ENCODE measurements at places on chromosomes 3 and 15.
A peak's percentile ranks its signal among the peaks of the same experiment; 100 is the strongest.

DNA sequence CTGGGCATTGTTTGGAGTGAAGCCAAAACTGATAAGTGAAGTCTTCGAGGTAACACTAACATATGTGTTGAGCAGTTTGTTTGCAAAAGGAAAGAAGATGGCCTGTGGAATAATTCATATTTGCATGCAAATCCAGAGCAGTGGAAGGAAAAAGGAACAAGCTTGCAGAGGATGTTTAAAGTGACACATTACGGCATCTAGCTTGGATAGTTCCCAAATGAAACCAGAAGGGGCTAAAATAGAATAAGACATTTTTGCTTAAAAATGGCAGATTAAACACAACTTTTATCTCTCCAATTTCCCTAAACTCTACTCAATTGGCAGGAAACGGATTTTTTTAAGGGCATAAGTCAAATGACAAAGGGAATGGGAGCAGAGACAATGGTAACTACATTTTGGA is 25.4 kb upstream of the RYK start:
- H3K4me3 ChIP-seq: no peak overlapping the region
- DNase-seq: no peak
- peaks cover 51% of the 10 kb centered on the region for H3K4me1 ChIP-seq
- no peaks in the 10 kb centered on the region for H3K36me3 ChIP-seq
- H3K27me3 ChIP-seq: no peaks in the 10 kb centered on the region
- H3K27ac ChIP-seq: peak overlapping the region; percentile 48

DNA sequence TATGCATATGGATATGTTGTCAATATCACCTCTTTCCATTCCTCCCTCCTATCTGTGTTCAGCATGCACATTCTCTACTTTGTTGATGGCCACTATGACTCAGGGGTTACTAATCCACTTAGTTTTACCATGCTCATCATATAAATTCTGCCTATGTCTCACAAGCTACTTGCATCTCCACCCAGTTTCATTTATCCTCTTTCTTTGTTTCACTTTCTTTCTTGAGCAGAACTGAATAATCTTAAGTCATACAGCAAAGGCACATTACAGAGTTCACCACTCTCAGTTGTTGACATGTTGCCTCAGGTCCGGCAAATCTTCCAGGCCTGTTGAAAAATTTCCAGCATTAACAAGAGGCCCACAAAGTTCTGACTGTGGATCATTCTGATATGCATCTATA is 71.5 kb downstream of the SSR3 start:
- H3K4me1 ChIP-seq: peaks cover 30% of the 10 kb centered on the region
- no peak for DNase-seq
- H3K36me3 ChIP-seq: no peaks in the 10 kb centered on the region
- peak overlapping the region; percentile 23 for H3K27ac ChIP-seq

GRCh38 chr3:31220431-31220830 is 312.3 kb upstream of the STT3B start:
- H3K27me3 ChIP-seq: no peaks in the 10 kb centered on the region
- H3K27ac ChIP-seq: no peak overlapping the region
- H3K36me3 ChIP-seq: no peaks in the 10 kb centered on the region
- peaks cover 55% of the 10 kb centered on the region for H3K4me1 ChIP-seq
- no peak overlapping the region for H3K4me3 ChIP-seq

- peaks cover 18% of the 10 kb centered on the region for H3K27me3 ChIP-seq
- H3K36me3 ChIP-seq: no peaks in the 10 kb centered on the region
- no peak overlapping the region for H3K4me3 ChIP-seq
- peaks cover 5% of the 10 kb centered on the region for H3K4me1 ChIP-seq
- H3K27ac ChIP-seq: no peak overlapping the region
Measured at GRCh38 chr3:187642861-187643260, 27.3 kb downstream of the SST start.

- DNase-seq: no peak
- H3K27ac ChIP-seq: peak overlapping the region; percentile 62
- H3K4me1 ChIP-seq: peaks cover 55% of the 10 kb centered on the region
Measured at GRCh38 chr3:69082805-69083204, 1.9 kb upstream of the ARL6IP5 start.

GRCh38 chr15:40957581-40958051 is 4.3 kb downstream of the CHAC1 start:
- peaks cover 2% of the 10 kb centered on the region for H3K36me3 ChIP-seq
- H3K27me3 ChIP-seq: peaks cover 11% of the 10 kb centered on the region
- H3K27ac ChIP-seq: no peak overlapping the region
- H3K4me1 ChIP-seq: peaks cover 13% of the 10 kb centered on the region
- H3K4me3 ChIP-seq: no peak overlapping the region

GRCh38 chr3:115194476-115194875 is 47.4 kb upstream of the ZBTB20 start:
- no peak overlapping the region for H3K4me3 ChIP-seq
- no peaks in the 10 kb centered on the region for H3K4me1 ChIP-seq
- no peak for DNase-seq
- H3K27ac ChIP-seq: no peak overlapping the region
- peaks cover 2% of the 10 kb centered on the region for H3K36me3 ChIP-seq
- H3K27me3 ChIP-seq: peaks cover 3% of the 10 kb centered on the region

- H3K4me1 ChIP-seq: peaks cover 15% of the 10 kb centered on the region
- H3K27me3 ChIP-seq: no peaks in the 10 kb centered on the region
- DNase-seq: no peak
- H3K27ac ChIP-seq: no peak overlapping the region
- H3K36me3 ChIP-seq: no peaks in the 10 kb centered on the region
Measured at GRCh38 chr3:136788154-136788553, 30.8 kb upstream of the SLC35G2 start.

- no peak for DNase-seq
- peaks cover 4% of the 10 kb centered on the region for H3K36me3 ChIP-seq
- no peaks in the 10 kb centered on the region for H3K4me1 ChIP-seq
- H3K27me3 ChIP-seq: no peaks in the 10 kb centered on the region
- no peak overlapping the region for H3K4me3 ChIP-seq
- no peak overlapping the region for H3K27ac ChIP-seq
Measured at GRCh38 chr3:66098436-66098835, 59.7 kb upstream of the MAGI1 start.

GRCh38 chr3:98325055-98325454 is 28.6 kb upstream of the OR5K4 start:
- H3K4me3 ChIP-seq: no peak overlapping the region
- H3K36me3 ChIP-seq: no peaks in the 10 kb centered on the region
- no peak overlapping the region for H3K27ac ChIP-seq
- no peak for DNase-seq

DNA sequence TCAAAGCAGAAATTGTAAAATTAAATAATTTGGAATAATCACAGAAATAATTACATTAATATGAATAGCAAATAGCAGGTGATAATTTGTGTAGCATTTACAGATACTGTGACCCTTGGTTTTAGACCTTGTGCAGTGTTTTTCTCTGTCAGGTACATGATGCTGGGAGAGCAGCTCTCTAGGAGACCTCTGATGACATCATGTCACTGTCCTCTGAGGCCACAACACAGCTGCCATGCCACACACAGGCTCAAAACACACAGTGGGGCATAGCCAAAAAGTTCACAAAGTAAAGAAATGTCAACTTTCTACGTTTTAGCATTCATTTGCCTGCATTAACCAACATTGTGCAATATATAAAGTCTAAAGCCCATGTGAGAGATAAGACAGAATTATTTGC is 71.8 kb upstream of the ZBTB20 start:
- H3K4me1 ChIP-seq: peaks cover 4% of the 10 kb centered on the region
- no peak overlapping the region for H3K27ac ChIP-seq
- H3K4me3 ChIP-seq: no peak overlapping the region
- no peaks in the 10 kb centered on the region for H3K36me3 ChIP-seq
- no peak for DNase-seq
- H3K27me3 ChIP-seq: no peaks in the 10 kb centered on the region

DNA sequence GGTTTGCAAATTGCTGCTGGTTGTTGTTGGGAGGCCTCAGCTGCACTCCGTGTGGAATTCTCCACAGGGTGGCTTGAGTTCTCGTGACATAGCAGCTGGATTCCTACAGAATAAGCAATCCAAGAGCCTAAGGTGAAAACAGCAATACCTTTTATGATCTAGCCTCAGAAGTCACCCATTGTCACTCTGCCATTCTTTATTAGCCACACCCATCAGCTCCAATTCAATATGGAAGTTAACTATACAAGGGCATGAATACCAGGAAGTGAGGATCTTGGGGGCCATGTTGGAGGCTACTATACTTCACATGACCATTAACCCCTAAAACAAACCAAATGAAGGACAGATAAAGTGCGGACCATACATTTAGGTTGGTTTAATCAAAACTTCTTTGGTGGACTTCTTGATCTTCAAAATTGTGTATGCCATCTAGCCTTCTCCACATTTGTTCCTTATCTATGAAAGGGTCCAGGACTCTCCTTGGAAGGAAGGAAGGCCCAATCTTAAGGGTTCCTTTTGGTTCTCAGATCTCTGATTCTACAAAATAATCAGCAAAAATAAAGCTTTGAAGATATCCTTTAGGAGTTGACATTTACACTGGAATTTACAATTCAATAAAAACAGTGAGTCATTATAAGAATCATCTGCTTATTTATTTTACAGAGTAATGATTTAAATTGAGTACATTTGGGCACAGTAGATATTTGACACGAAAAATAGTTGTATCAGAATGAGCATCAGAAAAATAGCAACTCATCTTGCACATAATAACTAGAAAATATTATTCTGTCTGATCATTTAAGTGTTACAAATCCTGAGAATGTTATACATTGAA is 21.5 kb downstream of the CIAO2A start:
- H3K4me1 ChIP-seq: no peaks in the 10 kb centered on the region
- peaks cover 4% of the 10 kb centered on the region for H3K27me3 ChIP-seq
- H3K4me3 ChIP-seq: no peak overlapping the region

DNA sequence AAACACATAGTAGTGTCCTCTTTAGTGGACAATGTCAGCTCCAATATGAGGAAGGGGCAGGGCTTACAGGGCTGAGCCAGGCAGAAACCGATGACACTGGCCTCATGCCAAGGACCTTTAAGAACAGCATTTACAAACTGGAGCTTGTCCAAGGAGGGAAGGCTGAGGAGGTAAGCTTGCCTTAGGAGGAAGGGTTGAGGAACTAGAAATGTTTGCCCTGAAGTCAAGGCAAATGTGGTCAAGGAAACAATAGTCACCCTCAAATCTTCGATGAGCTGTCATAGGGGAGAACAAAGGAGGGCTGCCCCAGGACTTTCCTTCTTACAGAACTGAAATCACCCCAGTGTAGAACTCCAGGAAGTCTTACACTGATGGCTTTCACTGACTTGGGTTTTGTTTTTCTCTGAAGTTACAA is 136.4 kb downstream of the LIPC start:
- no peak overlapping the region for H3K27ac ChIP-seq
- H3K27me3 ChIP-seq: no peaks in the 10 kb centered on the region
- no peak overlapping the region for H3K4me3 ChIP-seq
- peaks cover 3% of the 10 kb centered on the region for H3K4me1 ChIP-seq
- no peak for DNase-seq
- no peaks in the 10 kb centered on the region for H3K36me3 ChIP-seq

DNA sequence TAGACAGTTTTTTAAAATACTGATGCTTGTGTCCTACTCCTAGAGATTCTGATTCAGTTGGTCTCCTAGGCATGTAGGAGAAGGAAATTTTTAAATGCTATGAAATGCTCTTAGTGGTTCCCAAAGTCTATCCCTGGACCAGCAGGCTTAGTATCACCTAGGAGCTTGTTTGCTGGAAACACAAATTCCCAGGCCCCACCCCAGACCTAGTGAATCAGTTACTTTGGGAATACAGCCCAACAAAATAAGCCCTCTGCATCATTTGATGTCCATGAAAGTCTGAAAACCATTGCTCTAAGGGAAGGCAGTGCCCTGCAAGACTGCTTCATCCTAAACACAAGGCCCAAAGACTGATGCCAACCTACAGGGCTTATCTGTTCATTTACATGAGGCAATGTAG is 36.3 kb downstream of the CCNL1 start:
- peaks cover 32% of the 10 kb centered on the region for H3K4me1 ChIP-seq
- no peaks in the 10 kb centered on the region for H3K36me3 ChIP-seq
- no peak overlapping the region for H3K27ac ChIP-seq
- DNase-seq: no peak

GRCh38 chr3:186002884-186003472 is 65.2 kb upstream of the TRA2B start:
- no peak for DNase-seq
- peaks cover 10% of the 10 kb centered on the region for H3K27me3 ChIP-seq
- no peaks in the 10 kb centered on the region for H3K36me3 ChIP-seq
- no peak overlapping the region for H3K4me3 ChIP-seq

DNA sequence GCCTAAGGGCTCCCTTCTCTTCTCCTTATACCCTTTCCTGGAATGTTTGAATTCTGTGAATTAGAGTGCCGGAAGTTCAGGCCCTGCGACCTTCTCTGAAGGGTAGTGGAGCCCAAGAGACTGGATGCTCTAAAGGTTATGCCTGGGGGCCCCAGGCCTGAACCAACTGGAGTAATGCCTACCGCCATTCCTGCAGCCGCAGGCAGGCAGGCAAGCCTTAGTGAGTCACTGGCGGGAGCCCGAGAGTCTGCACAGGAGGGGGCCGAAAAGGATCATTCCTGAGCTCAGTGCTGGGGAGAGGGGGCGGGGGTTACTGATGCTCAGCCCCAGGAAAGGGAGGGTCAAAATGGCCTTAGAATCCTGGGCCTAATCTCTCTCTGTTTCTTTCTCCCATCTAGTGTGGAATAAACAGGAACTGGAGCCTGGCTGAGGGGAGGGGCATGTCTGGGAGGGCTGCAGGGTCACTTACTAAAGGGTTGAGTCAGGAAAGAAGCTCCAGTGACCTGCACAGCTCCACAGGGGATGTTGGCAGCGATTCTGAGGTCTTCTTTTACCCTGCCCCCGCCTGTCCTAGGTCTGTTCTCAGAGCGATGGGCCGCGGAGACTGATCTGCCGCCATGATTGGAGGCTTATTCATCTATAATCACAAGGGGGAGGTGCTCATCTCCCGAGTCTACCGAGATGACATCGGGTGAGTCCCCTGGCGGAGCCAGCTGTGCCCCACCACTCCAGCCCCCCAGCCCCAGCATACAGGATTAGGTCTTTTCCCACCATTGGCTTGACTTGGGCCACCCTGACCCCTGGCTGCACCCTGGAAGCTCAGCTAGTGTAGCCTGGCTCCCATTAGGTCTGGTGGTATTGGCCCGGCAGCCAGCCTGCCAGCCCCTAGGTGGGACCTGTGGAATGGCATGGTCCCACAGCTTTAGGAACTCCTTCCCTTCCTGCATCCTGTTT is 2.0 kb downstream of the AP2M1 start:
- peaks cover 35% of the 10 kb centered on the region for H3K4me1 ChIP-seq
- peak overlapping the region; percentile 86 for H3K4me3 ChIP-seq
- no peaks in the 10 kb centered on the region for H3K27me3 ChIP-seq
- H3K27ac ChIP-seq: peak overlapping the region; percentile 98
- H3K36me3 ChIP-seq: peaks cover 26% of the 10 kb centered on the region

DNA sequence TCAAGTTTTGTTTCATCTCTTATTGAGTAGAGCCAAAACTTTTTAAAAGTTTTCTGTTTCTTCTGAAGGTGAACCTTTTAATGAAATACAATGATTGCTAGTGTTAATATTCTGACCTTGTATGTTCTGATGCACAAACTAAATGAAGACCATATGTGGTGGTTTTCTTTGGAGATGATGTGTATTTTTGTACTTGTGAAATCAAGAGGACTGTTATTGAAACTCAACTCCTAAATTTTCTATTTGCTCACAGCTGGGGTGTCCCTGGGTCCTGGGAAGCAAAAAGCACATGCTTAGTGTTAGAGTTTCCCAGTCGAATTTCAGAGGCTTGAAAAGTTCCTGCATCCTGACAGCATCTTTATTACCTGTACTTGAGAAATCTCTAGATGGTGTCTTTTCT is 1185.8 kb upstream of the ALCAM start:
- H3K27me3 ChIP-seq: no peaks in the 10 kb centered on the region
- no peaks in the 10 kb centered on the region for H3K36me3 ChIP-seq
- no peak overlapping the region for H3K4me3 ChIP-seq
- DNase-seq: no peak
- H3K27ac ChIP-seq: no peak overlapping the region
